ENCODE measurements at places on chromosomes 7 and 10. TPM values are rescaled to one million over a fixed set of nuclear protein-coding genes. Genes with fewer than 3 reads are reported as not detected.

Gene CLEC5A
- 0.04 TPM for total RNA-seq

Gene RBM20
- not detected for total RNA-seq

Gene TMEM225B
- total RNA-seq: 0.25 TPM

DNA sequence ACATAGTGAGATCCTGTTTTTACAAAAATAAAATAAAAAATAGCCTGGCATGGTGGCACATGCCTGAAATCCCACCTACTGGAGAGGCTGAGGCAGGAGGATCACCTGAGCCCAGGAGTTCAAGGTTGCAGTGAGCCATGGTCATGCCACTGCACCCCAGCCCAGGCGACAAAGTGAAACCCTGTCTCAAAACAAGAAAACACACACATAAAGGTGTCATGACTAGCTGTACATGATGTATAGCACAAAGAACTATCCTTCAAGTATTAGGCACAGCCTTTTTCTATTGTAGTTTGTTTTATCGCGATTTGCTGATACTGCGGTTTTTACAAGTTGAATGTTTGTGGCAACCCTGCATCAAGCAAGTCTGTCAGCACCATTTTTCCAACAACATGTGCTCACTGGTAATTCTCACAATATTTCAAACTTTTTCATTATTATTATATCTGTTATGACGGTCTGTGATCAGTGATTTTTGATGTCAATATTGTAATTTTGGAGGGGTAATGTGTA lies 11.5 kb upstream of the SNX13 start:
- no peak for DNase-seq

DNA sequence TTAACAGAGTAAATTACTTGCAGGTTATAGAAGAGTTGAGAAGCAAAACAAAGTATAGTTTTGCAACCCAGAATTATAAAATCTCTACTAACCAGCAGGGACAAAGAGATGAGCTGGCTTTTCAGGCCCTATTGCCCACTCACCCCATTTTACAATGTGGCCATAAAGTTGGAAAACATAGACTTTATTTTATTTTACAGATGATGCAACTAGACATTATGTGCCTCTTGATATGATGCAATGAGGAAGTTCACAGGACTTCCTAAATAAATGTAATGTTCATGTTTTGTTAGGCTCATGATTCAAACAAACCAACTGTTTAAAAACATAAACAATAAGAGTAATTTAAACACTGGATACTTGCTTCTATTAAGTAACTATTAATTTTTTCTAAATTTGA lies 141.1 kb upstream of the WNT16 start:
- DNase-seq: no peak

Data from foreskin keratinocyte (primary cell).